ENCODE measurements at places on chromosomes 6 and 20. TPM values are rescaled to one million over a fixed set of nuclear protein-coding genes. Genes with fewer than 3 reads are reported as not detected.

GRCh38 chr20:48574383-48574782 lies 253.4 kb downstream of the PREX1 start:
- no peak for DNase-seq
- no peak overlapping the region for H3K27ac ChIP-seq
- no peaks in the 10 kb centered on the region for H3K4me1 ChIP-seq
- no peaks in the 10 kb centered on the region for H3K27me3 ChIP-seq

ITCH gene
- total RNA-seq: 52.5 TPM

GRCh38 chr6:7901056-7901455 lies 9.5 kb downstream of the TXNDC5 start:
- H3K36me3 ChIP-seq: peaks cover 80% of the 10 kb centered on the region
- DNase-seq: no peak
- H3K27me3 ChIP-seq: no peaks in the 10 kb centered on the region
- H3K27ac ChIP-seq: no peak overlapping the region

CNKSR3 gene
- total RNA-seq: 0.11 TPM

DNA sequence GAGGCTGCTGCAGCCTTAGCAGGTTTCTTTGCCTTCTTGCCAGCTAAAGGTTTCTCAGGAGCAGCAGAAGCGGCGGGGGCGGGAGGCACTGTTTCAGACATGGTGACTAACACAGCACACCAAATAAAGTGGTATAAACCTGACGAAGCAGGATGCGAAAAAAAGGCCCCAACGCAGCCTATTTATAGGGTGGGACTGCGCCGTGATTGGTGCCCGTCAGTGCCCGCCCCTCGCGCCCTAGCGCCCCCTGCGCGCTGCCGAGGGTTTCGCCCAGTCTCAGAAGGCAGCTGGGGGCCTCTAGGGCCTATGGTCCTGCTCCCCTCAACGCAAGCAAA lies 55.0 kb downstream of the TRIM38 start:
- peak overlapping the region; percentile 94 for H3K27ac ChIP-seq
- DNase-seq: peak; percentile 74
- H3K4me1 ChIP-seq: peaks cover 31% of the 10 kb centered on the region

AVP gene
- total RNA-seq: not detected

PPP1R3G gene
- 0.16 TPM for total RNA-seq

DNA sequence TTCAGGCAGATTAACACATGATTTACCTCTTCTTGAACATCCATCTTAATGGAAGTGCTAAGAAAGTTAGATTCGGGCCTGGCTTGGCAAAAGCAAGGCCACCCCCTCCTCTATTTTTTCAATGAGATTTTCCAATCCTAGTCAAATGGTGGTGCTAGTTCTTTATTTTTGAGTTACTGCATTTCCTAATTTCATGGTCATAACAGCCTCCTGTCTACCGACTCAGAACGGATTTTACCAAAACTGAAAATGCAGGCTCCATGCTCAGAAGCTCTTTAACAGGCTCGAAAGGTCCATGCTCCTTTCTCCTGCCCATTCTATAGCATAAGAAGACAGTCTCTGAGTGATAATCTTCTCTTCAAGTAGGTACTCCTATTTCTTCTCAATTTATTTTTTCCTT lies 117.2 kb upstream of the ESR1 start:
- no peak for DNase-seq
- H3K27ac ChIP-seq: no peak overlapping the region
- H3K27me3 ChIP-seq: peaks cover 15% of the 10 kb centered on the region
- peak overlapping the region; percentile 51 for H3K4me3 ChIP-seq

- H3K27ac ChIP-seq: no peak overlapping the region
- no peak overlapping the region for H3K4me3 ChIP-seq
- H3K27me3 ChIP-seq: peaks cover 2% of the 10 kb centered on the region
- DNase-seq: no peak
- no peaks in the 10 kb centered on the region for H3K36me3 ChIP-seq
Measured at GRCh38 chr20:50672400-50673145, 18.8 kb downstream of the RIPOR3 start.

DNA sequence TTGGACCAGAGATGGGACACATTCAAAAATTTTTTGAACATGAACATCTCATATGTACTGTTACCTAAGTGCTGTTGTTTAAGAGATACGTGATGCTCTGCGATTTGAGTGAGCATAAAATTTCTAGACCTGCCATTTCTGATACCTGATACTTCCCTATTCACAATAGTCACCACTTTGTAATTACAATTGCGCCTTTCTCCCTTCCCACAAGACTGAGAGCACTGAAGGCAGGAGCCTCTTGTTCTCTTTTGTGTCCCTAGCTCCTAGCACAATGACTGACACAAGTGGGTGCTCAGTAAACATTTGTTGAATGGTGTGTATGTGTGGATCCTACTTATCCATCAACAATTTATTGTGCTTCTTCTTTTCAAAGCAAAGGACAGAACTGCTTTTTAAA lies 92.8 kb upstream of the TMEM30A start:
- H3K27me3 ChIP-seq: peaks cover 26% of the 10 kb centered on the region
- H3K36me3 ChIP-seq: no peaks in the 10 kb centered on the region
- no peaks in the 10 kb centered on the region for H3K4me1 ChIP-seq
- DNase-seq: no peak

GRCh38 chr6:6545616-6546317 lies 42.8 kb upstream of the LY86 start:
- H3K4me1 ChIP-seq: peaks cover 6% of the 10 kb centered on the region
- H3K36me3 ChIP-seq: no peaks in the 10 kb centered on the region
- H3K27ac ChIP-seq: no peak overlapping the region
- DNase-seq: no peak
- no peak overlapping the region for H3K4me3 ChIP-seq
- H3K27me3 ChIP-seq: peaks cover 79% of the 10 kb centered on the region

RUNX2 gene
- total RNA-seq: 60.8 TPM

All from activated T-helper 2 cell treated with anti-CD3 and anti-CD28 coated beads, Interferon-gamma antibody, Interleukin-2, Interleukin-4, amounts not matched to agents 10 μg/mL and 5 μg/mL and 100 μg/mL, durations not matched to agents 14 hours and 24 hours and 36 hours (primary cell).